ENCODE measurements at places on chromosomes 3 and 15.

GRCh38 chr3:109132801-109133473 is 3.6 kb upstream of the C3orf85 start:
- peak; percentile 24 for DNase-seq

DNA sequence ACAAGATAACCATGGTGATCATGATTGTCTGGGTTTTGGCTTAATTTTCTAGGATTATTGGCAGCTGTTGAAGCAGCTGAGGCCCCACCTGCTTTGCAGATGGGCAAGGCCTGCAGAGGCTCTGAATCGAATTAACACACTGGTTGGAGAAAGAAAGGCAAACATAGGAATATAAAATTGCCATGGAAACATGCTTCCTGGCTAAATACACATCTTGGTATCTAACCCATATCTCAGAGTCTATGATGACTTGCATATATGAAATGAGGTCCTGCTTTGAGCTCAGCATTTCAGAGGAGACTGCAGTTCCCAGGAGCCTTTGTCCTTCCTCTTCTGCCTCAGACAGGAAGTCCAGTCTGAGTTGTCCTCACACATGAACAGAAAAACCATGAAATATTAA is 24.3 kb upstream of the SV2B start:
- no peak for DNase-seq

DNA sequence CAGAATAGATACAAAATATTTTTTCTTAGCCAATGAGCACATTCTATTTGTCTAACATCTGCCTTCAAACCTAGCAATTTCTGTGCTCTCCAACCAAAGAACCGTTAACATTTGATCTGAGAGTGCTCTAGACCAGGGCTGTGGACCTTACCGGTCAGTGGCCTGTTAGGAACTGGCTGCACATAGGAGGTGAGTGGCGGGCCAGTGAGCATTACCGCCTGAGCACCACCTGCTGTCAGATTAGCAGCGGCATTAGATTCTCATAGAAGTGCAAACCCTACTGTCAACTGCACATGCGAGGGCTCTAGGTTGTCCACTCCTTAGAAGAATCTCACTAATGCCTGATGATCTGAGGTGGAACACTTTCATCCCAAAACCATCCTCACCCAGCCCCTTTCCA is 131.7 kb downstream of the CADM2 start:
- no peak for DNase-seq

DNA sequence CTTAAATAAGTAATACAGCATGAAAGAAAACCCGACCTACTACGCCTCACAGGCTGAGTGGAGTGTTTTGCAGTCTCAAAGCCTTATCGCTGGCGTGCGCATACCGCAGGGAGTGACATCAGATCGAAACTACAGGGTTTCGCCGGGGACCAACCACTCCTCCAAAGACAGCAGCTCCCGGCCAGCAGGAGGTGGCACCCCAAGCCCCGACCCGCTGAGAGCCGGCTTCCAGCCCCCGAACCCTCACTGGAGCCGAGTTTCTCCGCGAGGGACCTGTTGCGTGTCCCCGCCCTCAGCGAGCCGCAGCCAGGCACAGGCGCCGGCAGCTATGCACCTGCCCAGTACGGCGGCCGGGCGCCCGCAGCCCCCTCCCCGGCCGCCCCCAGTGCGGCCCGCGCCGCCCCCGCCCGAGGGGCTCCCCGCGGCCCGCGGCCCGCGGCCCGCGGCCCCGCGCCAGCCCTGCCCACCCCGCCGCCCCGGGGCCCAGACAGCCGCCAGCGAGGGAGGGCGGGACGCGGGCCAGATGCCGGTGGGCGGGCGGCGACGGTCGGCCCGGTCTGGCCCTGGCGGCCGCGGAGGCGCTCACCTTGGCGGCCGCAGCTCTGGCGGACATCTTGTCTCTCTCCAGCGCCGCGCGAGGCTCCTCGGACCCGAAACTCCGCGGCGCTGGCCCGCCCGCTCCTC is 710 bp downstream of the TJP1 start:
- DNase-seq: peak; percentile 4

DNA sequence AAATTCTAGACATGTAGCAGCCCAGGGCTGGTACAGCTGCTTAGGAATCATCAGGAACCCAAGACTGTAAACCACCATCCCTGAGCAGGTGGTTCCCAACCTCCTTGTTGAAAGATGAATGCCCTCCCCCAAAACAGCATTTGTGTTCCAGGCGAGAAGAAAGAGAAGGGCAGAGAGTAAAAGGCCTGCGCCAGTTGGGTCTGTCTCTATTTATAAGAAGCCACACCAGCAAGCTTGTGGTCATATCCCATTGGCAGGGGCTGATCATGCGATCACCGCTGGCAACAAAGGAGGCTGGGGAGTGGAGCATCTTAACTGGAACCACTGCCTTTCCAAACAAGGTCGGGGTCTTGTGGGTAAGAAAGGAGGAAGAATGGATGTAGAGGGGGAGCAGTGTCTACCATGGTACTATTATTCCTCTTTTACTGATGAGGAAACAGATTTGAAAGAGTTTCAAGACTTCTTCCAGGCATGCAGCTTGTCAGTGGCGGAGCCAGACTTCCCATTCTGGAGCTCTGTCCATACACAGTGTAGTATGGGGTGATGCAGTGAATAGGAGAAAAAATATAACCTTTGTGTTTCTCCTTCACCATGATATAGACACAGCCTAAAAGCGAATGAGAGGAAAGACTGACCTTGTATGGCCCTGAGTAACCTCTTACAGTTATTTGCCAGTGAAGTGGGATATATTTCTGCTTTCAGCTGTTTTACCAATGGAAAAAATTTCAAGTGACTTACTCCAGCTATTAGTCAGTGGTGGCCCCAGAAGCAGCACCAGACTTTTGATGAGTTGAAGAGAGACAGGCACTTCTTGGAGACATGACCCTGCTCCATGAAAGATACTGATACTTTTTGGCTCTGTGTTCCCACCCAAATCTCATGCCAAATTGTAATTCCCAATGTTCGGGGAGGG is 222.6 kb downstream of the ABHD5 start:
- no peak for DNase-seq

DNA sequence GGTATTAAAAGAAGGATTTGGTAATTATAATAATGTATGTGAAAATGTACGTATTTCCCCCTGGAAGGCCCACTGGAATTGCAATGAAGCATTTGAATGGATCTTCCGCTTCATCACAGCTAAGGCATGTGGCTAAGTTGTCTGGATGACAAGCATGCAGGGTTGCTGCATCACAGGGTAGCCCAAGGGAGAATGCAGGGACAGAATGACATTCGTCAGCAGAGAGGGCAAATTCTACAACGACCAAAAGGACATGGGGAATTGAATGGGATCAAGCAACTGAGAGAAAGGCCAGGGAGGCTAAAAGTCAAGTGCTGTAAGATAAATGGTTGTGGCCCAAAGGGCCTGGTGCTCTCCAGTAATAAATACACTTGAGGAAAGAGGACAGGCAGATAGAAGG is 95.4 kb downstream of the ISL2 start:
- no peak for DNase-seq

DNA sequence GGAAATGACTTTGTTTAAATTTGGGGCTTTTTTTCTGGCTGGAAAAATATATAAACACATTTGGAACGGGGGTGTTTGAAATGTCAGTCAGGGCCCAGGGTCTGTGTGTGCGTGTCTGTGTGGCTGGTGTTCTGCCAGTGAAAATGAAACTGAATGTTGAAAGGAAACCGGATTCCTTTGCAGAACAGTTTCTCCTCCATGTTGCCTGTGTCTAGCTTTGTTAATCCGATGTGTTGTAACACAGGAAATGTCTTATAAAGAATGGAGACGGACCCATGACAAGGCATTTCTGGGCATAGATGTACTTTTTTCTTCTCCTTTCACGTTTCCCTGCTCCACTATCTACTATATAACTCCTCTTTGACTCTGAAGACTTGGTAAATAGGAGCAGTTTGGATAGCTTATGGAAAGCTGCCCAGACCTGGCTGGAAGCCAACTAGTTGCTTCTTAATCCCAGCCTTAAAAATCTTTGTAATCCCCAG is 2.8 kb downstream of the SQOR start:
- no peak for DNase-seq

DNA sequence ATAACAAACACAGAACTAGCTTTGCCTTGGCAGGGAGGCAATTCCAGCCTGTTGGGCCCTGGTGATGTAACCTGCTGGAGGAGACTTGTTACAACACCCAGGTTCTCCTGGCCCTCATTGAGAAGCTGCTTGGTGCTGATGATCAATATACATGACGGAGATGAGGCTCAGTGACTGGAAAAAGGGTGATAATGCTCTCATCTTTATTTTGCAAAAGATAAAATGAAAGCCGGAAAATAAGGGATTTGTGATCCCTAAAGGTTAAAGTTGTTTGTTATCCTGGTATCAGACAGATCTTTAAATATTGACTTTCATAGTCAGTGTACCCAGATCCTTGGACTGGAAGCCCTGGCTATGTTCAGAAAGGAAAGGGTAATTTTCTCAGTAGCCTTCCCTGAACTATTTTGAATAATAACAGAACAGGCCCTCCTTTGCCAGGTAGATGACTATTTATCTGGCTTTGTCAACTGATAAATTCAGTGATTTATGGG is 118.9 kb upstream of the MEIS2 start:
- DNase-seq: no peak

GRCh38 chr15:72369964-72370363 is 5.8 kb downstream of the HEXA start:
- no peak for DNase-seq

- DNase-seq: no peak
Measured at GRCh38 chr3:141212101-141212500, 19.5 kb upstream of the PXYLP1 start.

DNA sequence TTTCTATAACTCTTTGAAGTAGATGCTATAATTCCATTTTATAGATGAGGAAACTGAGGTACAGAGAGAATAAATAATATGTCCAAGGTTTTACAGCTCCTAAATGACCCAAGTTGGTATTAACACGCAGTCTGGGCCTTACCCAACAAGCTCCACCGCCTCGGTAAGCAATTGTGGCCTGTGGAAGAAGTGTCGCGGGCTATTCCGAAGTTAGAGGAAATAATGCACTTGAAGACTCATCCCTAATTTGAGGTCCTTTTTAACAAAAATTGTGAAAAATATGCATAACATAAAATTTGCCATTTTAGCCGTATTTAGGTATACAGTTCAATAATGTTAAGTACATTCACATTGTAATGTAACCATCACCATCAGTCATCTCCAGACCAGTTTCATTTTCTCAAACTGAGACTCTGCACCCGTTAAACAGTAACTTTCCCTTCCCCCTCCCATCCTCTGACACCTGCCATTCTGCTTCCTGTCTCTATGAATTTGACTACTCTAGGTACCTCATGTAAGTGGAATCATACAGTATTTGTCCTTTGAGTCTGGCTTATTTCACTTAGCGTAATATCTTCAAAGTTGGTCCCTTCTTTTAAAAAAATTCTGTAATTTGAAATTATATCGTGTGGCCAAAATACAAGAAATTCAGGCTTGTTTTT is 18.2 kb downstream of the IDH3A start:
- DNase-seq: no peak

- no peak for DNase-seq
Measured at GRCh38 chr15:90266485-90266884, 1.0 kb downstream of the NGRN start.

GRCh38 chr3:112121577-112122547 is 11.2 kb downstream of the GCSAM start:
- DNase-seq: no peak

DNA sequence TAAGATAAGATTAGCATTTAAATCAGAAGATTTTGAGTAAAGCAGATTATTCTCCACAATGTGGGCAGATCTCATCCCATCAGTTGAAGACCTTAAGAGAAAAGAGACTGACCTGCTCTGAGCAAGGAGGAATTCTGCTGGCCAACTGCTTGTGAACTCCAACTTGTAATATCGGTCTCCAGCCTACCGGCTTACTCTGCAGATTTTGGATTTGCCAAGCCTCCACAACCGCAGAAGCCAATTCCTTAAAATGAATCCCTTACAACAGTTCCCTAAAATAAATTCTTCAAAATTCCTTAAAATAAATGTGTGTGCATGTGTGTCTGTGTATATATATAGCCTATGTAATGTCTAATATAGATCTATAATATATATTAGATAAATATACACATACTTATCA is 107.4 kb upstream of the KLF13 start:
- no peak for DNase-seq

DNA sequence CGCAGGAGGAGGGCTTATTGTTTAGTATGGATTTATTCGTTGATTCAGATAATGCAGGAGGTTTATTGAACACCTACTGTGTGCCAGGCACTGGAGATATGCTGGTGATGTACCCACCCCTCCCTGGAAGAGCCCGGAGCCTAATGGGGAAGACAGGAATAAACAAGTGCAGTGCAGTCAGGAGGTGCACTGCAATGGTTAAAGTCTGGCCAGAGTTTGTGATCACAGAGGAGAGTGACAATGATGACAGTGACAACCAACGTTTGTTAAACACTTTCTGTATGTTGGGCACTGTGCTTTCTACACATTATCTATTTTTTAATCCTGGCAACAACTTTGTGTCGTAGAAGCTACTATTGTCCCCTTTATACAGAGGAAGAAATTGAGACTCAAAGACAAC is 70.4 kb downstream of the THSD4 start:
- DNase-seq: no peak
